NCI-H748 treated with DMSO at 0.1 percent for 48 hours (cell line): ENCODE measurements at places on chromosomes 4 and X.

DNA sequence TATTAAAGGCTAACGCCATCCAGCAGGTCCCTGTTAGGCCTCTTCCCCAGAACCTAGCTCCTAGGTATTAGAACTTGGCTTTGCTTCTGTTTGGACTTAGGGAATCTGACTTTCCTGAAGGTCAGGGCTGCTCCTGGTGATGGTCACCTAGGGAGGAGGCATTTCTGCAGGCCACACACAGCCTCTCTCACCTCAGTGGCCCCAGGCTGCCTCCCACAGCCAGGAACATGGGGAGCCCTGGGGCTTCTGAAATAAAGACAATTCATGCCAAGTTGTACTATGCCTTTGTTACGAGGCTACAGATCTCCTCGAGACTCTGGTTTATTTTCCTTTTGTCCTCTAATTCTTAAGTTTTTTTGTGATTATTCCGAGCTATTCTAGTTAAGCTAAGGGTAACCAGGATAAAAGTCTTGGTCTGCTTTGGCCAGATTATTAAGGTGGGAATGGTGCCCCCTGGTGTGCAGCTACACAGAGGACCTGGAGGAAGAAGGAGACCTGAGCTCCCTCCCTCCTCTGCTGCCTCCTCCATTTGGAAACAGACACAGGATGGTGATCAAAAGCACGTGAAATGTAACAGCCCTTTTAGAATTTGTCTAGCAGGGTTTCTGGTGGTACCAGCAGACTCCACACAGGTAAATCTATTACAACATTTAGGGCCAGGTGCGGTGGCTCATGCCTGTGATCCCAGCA, 131.0 kb downstream of the DCLK2 start:
- no peak for DNase-seq

DNA sequence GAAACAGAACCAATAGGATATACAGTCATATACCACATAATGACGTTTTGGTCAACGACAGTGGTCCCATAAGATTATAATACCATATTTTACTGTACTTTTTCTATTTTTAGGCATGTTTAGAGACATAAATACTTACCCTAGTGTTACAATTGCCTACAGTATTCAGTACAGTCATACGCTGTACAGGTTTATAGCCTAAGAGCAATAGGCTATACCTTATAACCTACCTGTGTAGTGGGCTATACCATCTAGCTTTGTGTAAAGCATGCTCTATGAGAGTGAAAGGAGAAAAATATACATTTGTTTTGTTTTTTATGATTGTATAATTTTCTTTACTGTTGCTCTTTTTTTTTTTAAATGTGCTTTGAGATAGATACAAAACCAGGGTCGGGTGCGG, 52.0 kb upstream of the PABPC1L2A start:
- DNase-seq = no peak

DNA sequence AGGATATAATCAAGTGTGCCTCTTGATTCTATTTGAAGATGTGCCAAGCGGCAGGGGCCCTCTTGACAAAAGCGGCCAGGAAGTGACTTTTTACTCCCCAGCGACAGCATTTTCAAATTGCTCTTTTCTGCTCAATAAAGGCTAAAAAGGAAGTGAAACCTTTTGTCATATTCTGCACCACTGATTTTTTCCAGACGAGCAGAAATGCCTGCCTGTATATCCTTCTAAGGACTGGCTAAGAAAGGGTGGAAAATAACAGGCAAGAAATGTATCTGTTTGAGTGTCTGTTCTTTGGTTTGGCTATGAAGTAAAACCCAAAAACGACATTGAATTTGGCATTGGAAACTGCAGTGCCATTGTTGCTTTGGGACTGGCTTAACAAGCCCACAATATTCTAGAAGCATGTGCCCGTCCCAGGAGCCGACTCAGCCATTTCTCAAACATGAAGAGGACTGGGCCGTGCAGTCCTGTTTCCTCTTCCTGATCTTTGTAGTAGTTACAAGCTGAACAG, 25.4 kb downstream of the TMSB4X start:
- no peak for DNase-seq

- no peak for DNase-seq
These were observed 165.9 kb downstream of the PJA1 start for GRCh38 chrX:68999356-68999755.

DNA sequence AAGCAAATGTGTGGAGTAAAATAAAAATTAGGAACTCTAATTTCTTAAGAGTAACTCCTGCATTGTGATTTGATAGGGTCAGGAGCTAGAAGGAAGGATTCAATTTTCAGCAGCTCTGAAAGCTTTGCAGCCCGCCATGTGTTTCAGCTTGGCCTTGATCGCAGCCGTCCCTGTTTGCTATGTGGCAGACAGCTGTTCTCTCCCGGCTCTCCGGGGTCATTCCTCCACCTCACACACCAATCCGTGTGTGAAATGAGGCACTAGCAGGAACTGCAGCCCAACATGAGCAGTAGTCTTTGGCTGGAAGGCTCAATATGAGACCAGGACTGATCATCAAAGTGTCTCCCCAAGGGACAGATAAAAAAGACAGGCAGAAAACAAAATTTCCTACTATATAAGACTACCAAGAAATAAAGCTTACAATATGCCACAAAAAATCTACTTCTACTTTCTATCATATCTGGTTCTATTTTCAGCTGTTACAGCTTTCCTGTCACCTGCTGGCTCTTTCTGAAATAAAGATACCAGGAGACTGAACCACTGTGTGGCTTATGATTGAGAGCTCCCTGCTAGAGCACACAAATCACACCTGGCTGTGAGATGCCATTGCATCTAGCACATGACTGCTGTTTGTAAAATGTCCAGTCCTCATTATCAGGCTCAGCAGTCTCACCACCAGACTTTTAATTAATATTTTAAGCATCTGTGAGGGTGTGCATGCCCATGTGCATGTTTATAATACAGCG, 44.1 kb upstream of the SEC24B start:
- DNase-seq = no peak

DNA sequence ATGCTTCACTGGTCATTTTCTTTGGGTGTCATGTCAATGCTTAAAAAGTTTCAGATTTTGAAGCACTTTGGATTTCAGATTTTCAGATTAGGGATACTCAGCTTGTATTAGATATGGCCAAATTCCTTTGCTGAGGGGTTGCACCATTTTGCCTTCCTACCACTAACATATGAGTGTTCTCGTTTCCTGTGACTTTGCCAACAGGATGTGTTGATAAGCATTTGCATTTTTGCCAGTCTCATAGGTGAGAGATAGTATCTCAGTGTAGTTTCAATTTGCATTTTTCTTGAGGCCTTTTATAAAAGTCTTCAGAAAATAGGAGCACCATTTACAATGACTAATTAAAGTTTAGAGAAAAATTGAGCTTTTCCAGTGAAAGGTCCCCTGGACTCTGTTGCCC, 71.6 kb upstream of the CLCN4 start:
- DNase-seq = no peak

GRCh38 chr4:7638489-7638888, 203.8 kb upstream of the PSAPL1 start:
- DNase-seq = no peak

- DNase-seq = no peak
These were observed 134.2 kb downstream of the GALNTL6 start for GRCh38 chr4:171947400-171947799.

DNA sequence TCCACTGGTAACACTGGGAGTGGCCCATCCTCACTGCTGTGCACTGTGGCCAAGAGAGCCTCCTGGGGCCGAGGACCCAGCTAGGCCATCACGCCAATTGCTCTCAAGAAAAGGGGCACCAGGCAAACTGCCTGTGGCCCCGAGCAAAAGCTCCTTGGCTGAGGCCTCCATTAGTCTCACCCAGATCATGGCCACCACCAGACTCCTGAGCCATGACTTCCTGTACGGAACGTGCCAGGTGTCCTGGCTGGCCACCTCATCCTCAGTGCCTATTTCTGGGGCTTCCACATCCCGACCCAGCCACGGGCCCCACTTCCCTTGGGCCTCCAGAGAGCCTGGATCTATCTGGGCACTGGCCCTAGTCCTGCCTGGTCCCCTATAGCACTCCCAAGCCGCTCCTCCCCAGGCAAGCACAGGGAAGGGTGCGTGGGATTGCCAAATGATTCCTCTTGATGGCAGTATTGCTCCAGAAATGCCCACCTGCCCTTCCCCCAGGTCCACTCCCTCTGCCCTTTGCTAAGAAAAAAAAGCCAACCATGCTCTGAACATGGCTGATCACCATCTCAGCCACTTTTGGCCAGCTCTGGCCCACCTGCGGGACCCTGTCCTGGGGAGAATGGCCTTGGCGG, 212.6 kb upstream of the AGTR2 start:
- no peak for DNase-seq

- DNase-seq = no peak
These were observed 54.9 kb upstream of the MTM1 start for GRCh38 chrX:150513544-150513943.

- no peak for DNase-seq
These were observed 641.3 kb downstream of the RPA4 start for GRCh38 chrX:97524997-97525396.

DNA sequence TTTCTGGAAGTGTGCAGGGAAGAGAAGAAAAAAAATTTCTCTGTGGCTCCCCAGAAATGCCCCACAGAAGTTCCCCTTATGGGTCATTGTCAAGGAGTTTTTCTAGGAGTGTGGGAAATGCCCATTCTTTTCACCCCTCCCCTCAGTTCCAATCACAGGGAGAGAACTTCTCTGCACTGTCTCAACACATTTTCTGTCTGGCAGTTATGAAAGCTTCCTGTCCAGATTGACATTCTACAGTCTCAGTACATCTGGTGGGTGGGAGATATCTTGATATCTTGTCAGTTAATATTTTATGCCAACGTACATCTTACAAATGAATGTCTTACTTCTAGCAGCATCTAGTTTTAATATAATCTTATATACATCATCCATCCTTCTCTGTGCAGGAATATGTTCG, 566.8 kb upstream of the AADAT start:
- DNase-seq = no peak

GRCh38 chr4:82421796-82422560, 8.3 kb downstream of the HNRNPDL start:
- DNase-seq = no peak

GRCh38 chrX:145751943-145752342, 65.7 kb upstream of the SLITRK2 start:
- DNase-seq = no peak

DNA sequence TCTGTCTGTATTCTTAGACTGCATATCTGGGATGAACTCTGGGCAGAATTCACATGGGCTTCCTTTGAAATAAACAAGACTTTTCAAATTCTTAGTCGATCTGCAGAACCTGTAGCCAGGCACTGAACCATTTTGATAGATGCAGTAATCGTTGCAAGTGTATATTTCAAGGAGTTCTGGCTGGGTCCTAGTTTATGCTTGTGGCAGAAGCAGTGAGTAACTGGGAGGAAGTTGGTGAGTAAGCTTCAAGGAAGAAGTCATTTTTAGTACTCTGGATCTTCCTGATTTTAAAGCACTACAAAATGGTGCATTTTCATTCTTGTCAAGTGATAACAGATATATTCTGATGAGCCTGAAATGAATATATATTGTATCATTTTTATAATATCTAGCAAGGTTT, 9.5 kb downstream of the HPRT1 start:
- no peak for DNase-seq

GRCh38 chr4:128519163-128519830, 231.7 kb upstream of the PGRMC2 start:
- no peak for DNase-seq

DNA sequence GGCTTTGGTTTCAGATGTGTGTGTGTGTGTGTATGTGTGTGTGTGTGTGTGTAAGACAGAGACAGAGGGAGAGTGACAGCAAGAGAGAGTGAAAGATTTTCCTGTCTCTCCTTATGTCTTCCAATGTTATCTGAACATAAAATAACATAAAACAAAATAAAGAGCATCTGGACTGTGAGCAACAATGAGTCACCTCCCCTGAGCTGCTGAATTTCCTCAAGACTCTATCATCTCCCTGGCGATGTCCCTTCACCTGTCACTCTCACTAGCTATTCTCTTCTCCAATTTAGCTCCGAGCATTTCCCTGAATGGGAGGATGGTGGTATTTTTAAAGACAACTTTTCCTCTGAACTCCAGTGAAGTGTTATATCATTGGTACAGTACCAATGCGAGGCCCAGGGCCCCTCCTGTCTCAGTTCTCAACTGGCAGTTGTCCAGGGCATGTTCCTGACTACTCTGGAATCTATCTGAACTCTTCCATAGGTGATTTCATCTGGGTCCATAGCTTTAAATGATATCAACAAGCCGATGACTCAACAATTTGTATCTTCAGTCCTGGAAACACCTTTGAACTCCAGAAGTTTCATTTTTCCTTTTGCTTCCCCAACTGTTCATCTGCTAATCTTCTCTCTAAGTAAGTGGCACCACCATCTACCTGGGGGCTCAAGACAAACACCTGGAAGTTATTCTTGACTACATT, 195.0 kb upstream of the CLNK start:
- no peak for DNase-seq

- DNase-seq = no peak
These were observed 19.0 kb downstream of the DGKQ start for GRCh38 chr4:954211-955020.

GRCh38 chr4:119510395-119511149, 118.0 kb downstream of the PDE5A start:
- no peak for DNase-seq

DNA sequence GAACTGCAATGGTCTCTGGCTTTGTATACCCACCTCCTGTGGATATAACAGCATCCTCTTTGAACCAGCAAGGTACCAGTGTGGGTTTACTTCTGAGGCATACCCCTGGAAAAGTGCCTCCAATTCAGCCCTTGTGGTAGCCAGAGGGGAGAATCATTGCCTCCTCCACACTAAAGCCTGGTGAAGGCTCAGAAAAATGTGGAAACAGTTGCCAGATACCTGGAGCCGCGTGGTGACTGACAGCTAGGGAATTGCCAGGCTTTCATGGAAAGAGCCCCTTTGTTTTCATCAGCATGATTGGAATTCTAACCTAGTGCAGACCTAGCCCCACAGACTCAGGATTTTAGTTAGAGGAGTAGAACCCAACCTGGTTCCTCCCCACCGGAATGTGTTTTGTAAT, 168.6 kb upstream of the KLF3 start:
- DNase-seq = no peak

- no peak for DNase-seq
These were observed 8.9 kb upstream of the PHKA2 start for GRCh38 chrX:18992829-18993228.

- no peak for DNase-seq
These were observed 56.2 kb downstream of the NAF1 start for GRCh38 chr4:163110442-163110841.

DNA sequence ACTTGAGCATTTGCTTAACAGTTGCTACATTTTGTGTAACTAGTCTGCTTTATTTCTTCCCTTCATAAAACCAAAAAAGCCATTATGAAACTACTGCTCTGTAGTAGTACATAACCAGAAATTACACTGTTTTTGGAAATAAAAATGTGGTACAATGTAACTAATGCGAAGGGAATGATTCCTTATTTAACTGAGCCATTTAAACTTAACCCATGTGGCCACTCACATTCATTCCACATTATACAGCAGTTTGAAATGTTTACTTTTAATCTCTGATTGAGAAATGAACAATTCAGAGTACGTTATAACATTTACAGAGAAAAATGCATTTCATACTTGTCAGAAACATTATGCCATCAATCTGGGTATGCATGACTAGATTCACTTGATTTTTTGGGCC, 94.2 kb downstream of the NYX start:
- DNase-seq = no peak
